Stimulated activated CD8-positive, alpha-beta memory T cell treated with anti-CD3 and anti-CD28 coated beads, Interleukin-15, amount 100 ng/mL, for 24 hours (primary cell): ENCODE measurements at places on chromosomes 2 and 18.

- no peak for DNase-seq
Observed at GRCh38 chr2:79370976-79371538, 141.8 kb upstream of the CTNNA2 start.

DNA sequence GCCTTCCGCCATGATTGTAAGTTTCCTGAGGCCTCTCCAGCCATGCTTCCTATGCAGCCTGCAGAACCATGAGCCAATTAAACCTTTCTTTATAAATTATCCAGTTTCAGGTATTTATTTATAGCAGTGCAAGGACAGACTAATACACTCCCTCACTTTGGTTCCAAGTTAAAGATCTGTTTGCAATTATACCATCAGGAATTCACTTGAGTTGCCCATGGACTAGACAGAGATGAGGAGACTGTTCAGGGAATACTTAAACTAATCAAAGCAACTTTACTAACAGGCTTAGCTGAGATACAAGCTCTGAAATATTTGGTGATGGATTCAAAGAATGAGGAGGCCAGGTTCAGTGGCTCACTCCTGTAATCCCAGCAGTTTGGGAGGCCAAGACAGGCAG lies 190.0 kb downstream of the MTCL1 start:
- DNase-seq = no peak

- no peak for DNase-seq
Observed at GRCh38 chr2:168671932-168672331, 130.5 kb upstream of the NOSTRIN start.

DNA sequence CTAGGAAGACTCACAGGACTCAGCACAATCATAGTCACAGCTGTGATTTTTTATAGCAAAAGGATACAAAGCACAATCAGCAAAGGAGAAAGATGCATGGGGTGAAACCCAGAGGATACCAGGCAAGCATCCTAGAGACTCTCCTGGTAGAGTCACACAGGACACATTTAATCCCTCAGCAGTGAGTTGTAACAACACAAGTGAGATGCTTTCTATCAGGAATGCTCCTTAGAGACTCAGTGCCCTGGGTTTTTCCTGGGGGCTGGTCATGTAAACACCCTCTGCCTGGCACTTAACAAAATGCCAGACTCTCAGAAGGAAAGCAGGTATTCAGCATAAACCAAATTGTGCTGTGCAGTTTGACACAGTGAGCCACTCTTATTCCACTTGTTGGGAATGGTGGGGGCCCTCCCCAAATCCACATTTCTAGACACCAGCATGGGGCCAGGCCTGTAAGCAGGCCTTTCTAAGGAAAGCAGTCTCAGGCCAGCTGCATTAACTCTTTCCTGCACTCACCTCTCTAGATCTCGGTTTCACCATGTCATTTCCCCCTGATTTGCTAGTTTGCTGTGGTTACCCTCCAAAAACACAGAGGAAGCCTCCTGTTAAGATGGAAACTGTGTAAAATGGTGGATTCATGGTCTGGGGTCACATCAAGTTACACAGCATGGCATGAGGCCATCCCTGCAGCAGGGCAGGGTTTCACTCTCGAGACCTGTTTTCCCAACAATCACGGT lies 16.9 kb upstream of the RNU4ATAC start:
- DNase-seq = no peak

GRCh38 chr2:1849450-1849849 lies 105.1 kb upstream of the PXDN start:
- no peak for DNase-seq

GRCh38 chr2:152497481-152498052 lies 162.6 kb downstream of the FMNL2 start:
- DNase-seq = no peak

GRCh38 chr2:64437883-64438282 lies 16.1 kb upstream of the LGALSL start:
- DNase-seq = no peak

DNA sequence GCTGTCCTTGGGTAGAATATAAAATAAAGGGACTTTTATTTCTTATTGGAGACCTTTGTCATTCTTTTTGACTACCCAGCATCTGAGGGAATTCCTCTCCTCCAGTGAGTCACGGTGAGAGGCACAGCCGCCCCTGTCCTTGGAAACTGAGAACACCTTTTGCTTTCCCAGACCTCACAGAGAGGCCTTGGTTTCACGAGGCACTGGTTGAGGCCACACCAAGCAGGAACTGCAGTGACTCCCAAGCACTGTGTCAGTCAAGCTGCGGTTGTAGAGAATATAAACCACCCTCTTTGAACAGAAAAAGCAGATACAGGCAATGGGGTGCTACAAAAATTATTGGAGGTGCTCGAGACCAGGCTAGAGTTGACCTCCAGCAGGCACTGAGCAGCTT lies 16.4 kb downstream of the PRKAG3 start:
- DNase-seq = no peak

GRCh38 chr2:12083081-12083581 lies 336.7 kb downstream of the LPIN1 start:
- DNase-seq = no peak
